ENCODE measurements at places on chromosomes 7 and 10.

- no peak for DNase-seq
Observed at GRCh38 chr10:57952741-57953140, 315.0 kb downstream of the IPMK start.

DNA sequence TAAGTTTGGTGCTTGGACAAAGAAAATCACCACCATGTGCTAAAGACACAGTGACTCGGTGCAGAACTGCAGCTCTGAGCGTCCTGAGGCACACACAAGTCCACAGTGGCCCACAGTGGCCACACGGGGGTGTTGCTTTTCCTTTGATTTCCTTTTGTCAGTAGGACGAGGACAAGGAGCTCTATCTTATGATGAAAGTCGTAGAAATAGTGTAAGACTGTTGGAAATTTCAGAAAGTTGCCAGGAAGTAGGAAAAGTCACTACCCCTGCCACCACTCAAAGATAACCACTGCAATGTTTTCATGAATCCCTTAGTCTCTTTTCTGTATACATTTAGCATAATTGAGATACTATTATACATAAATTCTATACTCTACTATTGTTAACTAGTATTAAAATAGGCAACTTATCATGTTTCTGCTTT is 146.0 kb downstream of the TNS3 start:
- DNase-seq: no peak

- DNase-seq: no peak
Observed at GRCh38 chr7:300048-300447, 10.1 kb downstream of the FOXL3 start.

DNA sequence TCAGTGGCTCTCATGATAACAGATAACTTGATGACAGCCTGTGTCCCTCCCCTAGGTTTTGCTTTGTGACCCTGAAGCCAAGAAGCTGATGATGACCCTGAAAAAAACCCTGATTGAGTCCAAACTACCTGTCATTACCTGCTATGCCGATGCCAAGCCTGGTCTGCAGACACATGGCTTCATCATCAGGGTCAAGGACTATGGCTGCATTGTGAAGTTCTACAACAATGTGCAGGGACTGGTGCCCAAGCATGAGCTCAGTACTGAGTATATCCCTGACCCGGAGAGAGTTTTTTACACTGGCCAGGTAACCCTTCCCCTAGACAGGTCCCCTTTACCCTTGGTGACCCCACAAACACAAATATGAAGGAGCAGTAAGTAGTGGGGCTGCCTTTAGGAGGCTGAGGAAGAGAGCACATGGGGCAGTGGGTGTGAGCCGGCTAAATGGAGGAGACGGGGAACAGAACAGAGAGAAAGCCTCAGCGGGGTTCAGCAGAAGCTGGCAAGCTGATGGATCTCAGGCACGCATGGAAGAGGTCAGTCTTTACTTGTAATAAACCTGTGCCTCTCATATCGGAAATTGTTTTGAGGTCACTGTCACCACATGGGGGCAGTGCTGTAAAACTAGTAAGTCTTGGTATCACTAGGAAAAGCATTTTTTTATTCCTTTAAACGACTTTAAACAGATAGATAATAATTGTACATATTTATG is 20.2 kb downstream of the PDCD11 start:
- DNase-seq: no peak

GRCh38 chr10:130807721-130808120 is 503.8 kb downstream of the TCERG1L start:
- no peak for DNase-seq

DNA sequence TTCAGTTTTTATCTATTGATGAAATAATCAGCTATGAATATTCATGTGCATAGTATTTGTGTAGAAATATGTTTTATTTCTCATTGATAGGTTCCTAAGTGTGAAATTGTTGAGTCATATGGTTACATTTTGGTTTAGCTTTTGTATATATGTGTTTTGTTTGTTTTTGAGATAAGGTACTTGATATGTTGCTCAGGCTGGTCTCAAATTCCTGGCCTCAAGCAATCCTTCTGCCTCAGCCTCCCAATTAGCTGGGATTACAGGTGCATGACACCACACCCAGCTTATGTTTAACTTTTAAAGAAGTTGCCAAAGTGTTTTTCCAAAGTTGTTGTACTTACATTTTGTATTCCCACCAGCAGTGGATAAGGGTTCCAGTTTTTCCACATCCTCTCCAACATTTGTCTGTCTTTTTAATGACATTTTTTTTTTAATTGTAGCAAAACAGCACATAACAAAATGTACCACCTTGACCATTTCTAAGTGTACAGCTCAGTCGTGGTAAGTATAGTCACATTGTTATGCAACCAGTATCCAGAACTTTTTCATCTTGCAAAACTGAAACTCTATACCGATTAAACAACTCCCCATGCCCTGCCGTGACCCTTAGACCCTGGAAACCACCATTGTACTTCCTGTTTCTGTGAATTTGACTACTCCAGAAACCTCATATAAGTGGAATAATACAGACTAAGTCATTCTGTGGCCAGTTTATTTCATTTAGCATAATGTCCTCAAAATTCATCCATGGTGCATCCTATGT is 12.6 kb upstream of the UBE2D1 start:
- no peak for DNase-seq

All from NCI-H187 treated with DMSO at 0.1 percent for 48 hours (cell line).